NCI-H187 (cell line): ENCODE measurements at places on chromosomes 7 and 10.

GRCh38 chr7:148871551-148871950 is 12.5 kb downstream of the EZH2 start:
- DNase-seq: no peak

- no peak for DNase-seq
Observed at GRCh38 chr7:232410-233248, 40.3 kb downstream of the FAM20C start.

- DNase-seq: no peak
Observed at GRCh38 chr7:24914465-24914859, 65.5 kb downstream of the OSBPL3 start.

- no peak for DNase-seq
Observed at GRCh38 chr7:122546496-122546895, 152.4 kb downstream of the RNF133 start.

GRCh38 chr10:49001402-49001801 is 61.8 kb upstream of the LRRC18 start:
- no peak for DNase-seq

GRCh38 chr10:1947464-1948003 is 210.2 kb upstream of the ADARB2 start:
- DNase-seq: no peak

- DNase-seq: no peak
Observed at GRCh38 chr10:113552014-113552413, 839 bp upstream of the HABP2 start.

DNA sequence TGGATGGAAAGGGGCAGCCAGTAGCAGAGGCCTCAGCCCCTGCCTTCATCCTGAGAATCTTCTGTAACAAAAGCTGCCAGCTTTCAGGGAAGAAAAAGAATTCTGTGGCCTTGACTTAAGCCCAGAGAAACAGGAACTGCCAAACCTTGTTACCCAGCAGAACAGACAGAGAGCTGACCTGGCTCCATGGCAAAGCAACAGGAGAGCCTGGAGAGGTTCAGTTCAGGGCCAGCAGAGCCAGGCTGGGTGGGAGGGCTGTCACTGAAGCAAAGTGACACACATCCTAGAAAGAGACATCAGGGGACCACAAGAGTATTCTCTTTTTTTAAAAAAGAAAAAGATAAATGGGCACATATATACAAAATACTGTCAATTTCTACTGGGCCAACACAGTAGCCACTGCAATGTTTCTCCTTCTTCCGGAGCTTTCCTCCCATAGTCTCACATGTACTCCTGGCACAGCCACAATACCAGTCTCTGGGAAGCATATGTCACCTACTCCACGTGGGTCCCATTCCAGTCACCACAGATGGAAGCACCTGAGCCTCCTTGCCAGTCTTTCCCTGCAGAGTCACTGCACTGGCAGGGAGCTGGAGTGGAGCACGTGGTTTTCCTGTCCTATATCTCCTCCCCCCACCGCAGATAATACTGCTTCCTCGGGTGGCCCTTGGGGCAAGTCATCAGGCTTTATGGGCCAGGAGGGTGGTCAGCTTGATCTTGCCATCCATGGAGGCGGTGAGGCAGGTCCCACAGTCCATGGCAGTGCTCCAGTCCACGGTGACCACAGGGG is 15.2 kb upstream of the CYREN start:
- DNase-seq: no peak

DNA sequence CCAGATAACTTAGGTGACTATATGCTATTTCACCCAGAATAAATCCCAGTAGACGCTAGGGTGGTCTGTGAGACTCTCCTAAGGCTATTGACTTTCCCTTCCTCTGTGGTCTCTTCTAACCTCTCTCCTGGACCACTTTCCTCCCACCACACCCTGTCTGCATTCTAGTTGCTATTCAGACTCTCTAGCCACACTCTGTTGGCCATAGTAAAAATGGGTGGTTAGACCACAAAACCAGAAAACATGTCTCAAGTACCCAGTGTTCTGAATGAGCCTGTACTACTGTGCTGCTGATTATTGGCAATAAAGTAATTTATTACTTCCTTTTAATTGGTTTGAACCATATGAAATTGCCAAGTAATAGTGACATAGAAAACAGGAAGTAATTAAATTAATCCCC is 240.8 kb downstream of the KIF20B start:
- no peak for DNase-seq

- DNase-seq: no peak
Observed at GRCh38 chr7:54841772-54842697, 83.0 kb upstream of the SEC61G start.

GRCh38 chr10:20630092-20630643 is 266.9 kb downstream of the NEBL start:
- DNase-seq: no peak
